ENCODE measurements at places on chromosomes 1 and 21. TPM values are rescaled to one million over a fixed set of nuclear protein-coding genes. Genes with fewer than 3 reads are reported as not detected.

Gene RCOR3
- 11.4 TPM for total RNA-seq

Gene SLC9C2
- total RNA-seq, result not detected

Gene TNFRSF1B
- total RNA-seq, result 0.25 TPM

Gene PYHIN1
- total RNA-seq, result not detected

Gene CLEC20A
- not detected for total RNA-seq

Gene FAM72D
- 1.1 TPM for total RNA-seq

Gene SLC1A7
- total RNA-seq, result 0.13 TPM

Gene ABCG1
- total RNA-seq, result not detected

Gene CCDC27
- total RNA-seq, result not detected

GRCh38 chr1:78092643-78093042 is 46.9 kb downstream of the GIPC2 start:
- peak; percentile 69 for DNase-seq

- no peak for DNase-seq
Observed at GRCh38 chr1:231776757-231777062, 150.1 kb downstream of the DISC1 start.

GRCh38 chr1:31609514-31610118 is 7.9 kb upstream of the HCRTR1 start:
- DNase-seq, result no peak

DNA sequence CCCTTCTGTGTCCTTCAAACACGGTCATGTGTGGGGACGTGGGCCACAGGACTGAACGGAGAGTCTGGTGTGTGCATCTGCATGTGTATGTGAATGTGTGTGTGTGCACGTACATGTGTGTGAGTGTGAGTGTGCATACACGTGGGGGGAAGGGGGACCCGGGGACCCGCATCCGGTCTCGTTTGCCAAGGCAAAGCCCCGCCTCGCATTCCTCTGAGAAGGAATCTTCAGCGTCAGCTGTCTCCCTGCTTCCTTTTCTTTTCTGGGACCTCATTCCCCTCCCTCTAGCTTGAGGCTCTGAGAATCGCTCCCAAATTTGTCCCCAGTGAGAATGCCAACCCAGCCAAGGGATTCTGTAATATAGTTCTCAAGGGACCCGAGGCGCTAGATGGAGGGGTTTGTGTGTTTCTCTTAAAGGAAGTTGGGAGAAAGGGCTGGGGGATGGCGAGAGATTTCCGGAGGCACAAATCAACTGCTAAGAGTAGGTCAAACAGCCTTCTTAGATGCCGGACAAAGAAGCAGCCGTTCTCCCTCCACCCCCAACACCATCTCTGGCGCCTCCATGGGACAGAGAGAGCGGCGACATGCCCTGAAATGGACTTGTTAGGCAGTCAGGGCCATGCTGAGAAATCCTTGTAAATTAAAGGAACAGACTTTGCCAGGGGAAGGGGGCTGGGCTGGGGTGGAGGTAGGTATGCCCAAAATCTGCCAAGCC is 6.6 kb downstream of the IFFO2 start:
- peak; percentile 70 for DNase-seq

GRCh38 chr1:16409536-16410152 is 27.6 kb downstream of the SPATA21 start:
- no peak for DNase-seq

- DNase-seq, result peak; percentile 91
Observed at GRCh38 chr1:17633654-17634053, 94.2 kb downstream of the ARHGEF10L start.

DNA sequence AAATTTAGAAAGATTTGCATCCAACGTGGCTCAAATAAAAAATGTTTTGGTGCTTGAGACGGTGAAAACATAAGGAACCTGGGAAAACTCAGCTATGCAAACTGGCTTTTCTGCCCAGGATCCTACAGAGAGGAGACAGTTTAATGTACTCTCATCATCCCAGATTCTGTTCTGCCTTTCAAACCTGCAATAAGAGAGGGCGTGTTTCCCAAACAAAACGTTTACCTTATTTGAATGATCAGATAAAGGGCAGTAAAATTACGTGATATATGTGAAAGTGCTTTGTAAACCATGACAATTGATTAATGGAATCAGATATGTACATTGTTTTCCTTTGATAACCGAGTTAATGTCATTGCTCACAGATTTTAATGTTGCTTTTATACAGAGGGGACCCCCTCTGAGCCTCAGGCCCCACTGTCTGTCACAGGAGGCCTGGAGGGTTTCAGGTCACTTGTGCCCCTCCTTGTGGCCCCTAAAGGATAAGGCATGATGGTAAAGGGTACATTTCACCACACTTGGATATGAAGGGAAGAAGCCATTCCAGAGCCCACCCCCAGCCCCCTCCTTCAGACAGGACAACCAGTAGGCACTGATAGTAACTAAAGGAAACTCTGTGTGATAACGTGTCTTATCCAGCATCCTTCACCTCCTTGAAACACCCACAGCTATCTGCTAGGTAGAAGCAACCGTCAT is 157.6 kb downstream of the EDEM3 start:
- DNase-seq, result no peak

DNA sequence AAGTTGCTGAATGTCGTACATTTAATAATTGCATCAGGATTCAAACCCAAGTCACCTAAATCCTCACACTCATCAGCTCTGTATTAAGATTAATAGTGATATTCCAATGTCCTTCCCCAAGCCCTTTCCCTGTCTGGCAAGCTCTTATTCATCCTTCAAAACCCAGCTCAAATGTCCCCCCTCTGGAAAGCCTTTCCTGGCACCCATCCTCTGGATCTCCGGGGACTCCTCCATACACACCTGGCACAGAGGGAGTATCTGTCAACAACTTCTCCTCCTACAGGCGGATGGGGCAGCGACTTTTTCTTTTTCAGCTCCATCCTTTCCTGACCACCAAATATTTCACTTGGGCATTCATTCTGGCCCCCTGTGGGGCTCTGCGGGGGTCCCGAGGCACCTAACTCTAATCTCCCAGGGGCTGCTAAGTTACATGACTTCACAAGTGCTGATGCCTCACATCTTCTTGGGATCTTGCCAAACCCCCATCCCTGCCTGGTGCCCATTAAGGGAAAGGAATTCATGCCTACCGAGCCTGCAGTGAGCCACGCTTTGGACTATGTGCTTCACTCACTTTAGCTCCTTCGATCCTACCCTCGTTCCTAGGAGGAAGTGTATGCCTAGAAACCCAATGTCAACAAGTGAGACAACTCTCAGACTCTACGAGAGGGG is 15.2 kb downstream of the TINAGL1 start:
- DNase-seq, result peak; percentile 48

- DNase-seq, result no peak
Observed at GRCh38 chr1:27141266-27142003, 13.5 kb downstream of the SLC9A1 start.

DNA sequence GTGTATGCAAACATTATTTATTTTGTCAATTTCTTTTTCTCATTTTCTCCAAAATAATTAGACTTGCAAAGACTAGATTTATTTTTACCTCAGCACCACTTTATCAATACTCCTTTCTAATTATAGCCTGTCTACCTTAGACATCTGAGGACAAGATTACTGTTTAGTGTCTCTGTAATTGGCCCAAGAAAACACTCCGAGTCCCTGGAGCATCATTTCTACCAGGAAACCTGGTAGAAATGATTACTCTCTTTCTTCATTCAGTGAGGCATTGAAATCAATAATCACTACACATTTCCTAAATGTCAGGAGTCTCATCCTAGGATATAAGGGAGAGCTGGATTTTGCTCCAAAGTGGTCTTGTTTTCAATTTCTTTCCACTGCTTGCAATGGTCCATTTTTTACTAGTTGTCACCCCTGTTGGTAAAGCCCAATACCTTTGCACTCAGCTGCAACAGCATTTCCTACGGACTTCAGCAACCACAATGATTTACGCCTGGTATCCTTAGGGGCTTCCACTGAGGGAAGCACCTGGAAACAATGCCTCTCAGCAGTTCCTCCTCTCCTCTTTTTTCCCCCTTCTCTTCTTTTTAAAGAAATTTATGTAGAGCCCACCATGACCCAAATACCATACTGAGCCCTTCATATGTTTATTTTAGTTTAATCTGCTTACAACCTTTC is 64.6 kb downstream of the GRIK1 start:
- DNase-seq, result no peak

DNA sequence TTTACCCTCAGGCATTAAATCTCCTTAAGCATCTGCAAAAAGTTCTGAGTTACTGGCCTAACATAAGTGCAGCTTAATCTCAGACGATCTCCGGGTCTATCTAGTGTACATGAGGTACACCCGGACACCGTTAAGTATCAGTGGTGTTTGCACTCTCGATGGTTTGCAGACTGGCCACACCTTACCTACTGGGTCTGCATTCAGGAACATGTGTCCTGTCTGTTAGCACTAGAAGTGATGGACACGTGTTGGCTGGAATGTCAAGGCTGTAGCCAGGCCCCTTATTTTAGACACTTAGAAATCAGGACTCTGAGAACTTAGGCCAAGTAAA is 783 bp upstream of the AGL start:
- peak; percentile 10 for DNase-seq

GRCh38 chr1:92486251-92487077 is at the start of gene GFI1:
GFI1 (minus strand) TSS chr1:92486925; CDS start chr1:92483487, 3,438 bp downstream.
- peak; percentile 62 for DNase-seq

DNA sequence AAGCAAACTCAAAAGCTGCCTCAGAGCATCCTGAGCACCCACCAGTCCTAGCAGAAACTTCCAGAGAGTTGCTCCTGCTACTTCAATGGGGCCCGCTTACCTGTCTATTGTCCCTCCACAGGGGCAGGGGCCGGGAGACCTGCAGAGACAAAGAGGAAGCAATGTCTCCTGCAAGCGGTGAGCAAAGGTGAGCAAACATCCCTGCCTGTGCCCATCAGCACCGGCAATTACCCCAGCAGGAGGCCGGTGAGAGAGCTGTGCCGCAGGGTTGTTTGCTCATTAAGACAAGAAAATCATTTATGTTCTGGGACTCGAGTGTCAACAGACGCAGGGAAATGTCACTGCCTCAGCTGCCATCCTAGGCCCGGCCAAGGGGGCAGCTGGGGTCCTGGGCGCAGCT is 53.8 kb upstream of the TARDBP start:
- no peak for DNase-seq

DNA sequence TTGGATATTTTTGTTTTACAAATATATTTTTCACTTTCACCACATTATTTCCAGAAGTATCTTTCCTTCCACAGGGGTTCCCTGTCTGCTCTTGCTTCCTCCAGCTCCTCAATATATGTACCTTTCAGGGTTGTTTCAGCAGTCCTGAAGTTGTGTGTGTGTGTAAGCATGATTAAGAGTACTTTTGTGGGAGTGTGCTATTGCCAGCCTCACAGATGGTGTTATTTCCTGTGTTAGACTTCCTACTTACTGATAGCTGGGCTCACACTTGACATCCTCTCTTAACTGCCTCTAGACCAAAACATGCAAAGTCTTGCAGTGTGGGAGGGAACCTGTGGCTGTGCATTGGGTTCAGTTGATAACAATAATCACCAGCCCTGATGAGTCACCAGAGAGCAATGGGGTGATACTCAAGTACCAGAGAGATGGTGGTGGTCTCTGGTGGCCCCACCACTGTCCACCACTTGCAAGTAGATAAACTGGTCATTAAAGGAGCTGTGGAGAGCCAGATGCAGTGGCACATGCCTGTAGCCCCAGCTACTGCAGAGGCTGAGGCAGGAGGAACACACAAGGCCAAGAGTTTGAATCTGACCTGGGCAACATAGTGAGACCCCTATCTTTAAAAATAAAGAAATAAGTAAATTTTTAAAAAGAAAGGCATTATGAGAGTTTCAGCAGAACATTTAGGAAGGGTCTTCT is 126.7 kb downstream of the NR5A2 start:
- no peak for DNase-seq

GRCh38 chr1:159168043-159168442 is 3.4 kb upstream of the CADM3 start:
- DNase-seq, result no peak

- DNase-seq, result peak; percentile 55
Observed at GRCh38 chr1:55812281-55812680, 597.1 kb upstream of the USP24 start.

DNA sequence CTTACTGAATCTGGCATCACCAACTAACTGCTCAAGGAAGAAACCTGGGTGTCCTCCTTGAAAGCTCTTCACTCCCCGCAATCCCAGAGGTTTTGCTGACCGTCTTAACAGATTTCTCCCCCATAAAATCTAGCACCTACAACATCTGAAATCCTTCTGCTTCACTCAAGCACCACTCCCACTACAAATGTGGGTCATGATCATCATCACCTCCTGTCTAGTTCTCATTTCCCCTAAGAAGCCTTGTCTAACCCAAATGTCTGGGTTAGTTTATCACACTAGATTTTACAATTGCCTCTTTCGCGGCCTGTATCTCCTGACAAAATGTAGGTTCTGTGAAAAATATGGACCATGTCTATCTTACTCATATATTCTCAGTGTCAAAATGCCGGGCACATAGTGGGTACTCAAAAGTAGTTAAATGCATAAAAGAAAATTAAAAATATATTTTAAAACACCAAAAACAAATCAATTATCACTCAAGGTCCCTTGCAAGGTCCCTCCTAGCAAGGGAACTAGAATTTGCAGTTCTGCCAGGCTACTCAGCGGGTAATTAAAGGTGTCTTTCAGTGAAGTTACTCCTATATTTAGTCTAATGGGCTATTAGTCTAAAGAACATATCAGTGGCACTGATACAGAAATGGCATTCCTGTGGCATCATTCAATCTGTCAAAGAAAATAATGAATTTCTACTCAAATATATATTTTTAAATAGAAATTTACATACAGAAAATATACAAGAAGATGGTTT is 19.6 kb downstream of the C21orf91 start:
- DNase-seq, result no peak

DNA sequence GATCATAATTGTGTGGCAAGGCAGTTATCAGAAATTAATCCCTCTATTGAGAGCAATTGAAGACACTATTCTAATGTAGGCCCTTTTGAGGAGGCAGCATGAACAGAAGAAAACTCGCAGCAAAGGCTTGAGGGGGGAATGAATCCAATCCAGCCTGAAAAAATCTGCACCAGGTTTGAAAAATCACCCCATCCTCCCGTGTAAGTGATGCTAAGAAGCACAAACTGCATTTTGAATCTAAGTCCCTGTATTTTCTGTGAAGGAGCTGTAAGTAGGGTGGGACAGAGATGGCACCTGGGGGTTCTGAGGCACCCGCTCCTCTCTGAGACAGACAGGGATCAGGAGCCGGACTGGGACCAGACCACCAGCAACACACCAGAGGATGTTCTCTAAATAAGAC is at the start of gene CRB1:
CRB1 (plus strand) TSS at position 241 of the 400 bp plus-strand sequence. CDS start 161 bp downstream, outside the sequence.
- peak; percentile 2 for DNase-seq

DNA sequence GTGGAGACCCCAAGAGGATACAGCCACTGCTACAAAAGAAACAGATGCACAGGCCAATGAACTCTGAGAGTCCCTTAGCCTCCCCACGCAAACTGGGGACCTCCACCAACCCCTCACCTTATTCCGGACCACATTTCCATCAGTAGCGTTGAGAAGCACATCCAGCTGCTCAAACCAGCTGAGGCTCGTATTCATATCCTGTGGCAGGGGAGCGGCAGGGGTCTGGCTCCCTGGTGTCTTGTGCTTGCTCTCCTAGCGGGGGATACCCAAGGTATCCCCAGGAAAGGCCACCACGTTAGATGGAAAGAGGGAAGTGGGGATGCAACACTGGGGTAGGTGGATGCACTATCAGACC is 481 bp downstream of the CCDC163 start:
- no peak for DNase-seq

- no peak for DNase-seq
Observed at GRCh38 chr1:167792188-167792565, 70.4 kb downstream of the MPZL1 start.
